Activated CD8-positive, alpha-beta memory T cell treated with anti-CD3 and anti-CD28 coated beads, Interleukin-2, amount 10 ng/mL, durations not matched to agents 7 days and 5 days (primary cell): ENCODE measurements at places on chromosomes 7 and 10. TPM values are rescaled to one million over a fixed set of nuclear protein-coding genes. Genes with fewer than 3 reads are reported as not detected.

- peak; percentile 52 for DNase-seq
- H3K36me3 ChIP-seq = peaks cover 4% of the 10 kb centered on the region
- H3K27ac ChIP-seq = no peak overlapping the region
- H3K4me3 ChIP-seq = no peak overlapping the region
- peaks cover 13% of the 10 kb centered on the region for H3K4me1 ChIP-seq
These were observed 133.5 kb downstream of the BUB3 start for GRCh38 chr10:123287594-123288247.

DNA sequence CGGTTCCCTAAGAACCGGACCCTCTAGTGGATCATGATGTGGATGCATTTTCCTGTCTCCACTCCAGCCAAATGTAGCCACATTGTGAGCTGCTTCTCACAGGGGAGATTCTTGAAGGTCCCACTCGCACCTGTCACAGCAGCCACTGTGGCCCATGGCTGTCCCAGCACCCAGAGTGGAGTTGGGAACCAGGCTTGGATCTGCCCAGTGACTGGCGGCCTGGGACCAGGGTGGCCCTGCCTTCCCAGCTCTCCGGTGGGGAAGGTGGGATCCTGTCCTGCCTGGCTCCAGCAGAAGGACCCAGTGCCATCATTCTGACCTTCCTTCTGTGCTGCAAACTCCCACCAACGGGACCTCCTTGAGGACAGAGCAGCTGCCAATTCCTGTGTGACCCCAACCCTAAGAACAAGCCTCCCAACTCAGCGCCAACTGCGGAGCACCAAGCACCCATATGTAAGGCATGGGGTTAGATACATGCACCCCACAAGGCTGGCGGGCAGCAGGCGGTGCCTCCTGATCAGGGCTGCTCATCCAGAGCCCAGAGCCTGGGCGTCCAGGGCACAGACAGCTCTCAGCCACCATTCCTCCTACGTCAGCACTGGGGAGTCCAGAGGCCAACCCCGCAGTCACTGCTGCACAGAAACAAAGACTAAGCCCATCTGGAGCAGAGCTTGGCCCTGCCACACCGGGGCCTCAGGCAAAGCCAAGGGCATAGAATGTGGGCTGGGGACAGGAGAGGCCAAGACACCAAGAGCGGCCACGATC lies 28.8 kb downstream of the EBF3 start:
- no peak overlapping the region for H3K27ac ChIP-seq
- no peaks in the 10 kb centered on the region for H3K4me1 ChIP-seq
- H3K4me3 ChIP-seq = no peak overlapping the region
- DNase-seq = no peak

- no peaks in the 10 kb centered on the region for H3K27me3 ChIP-seq
- H3K27ac ChIP-seq = peak within 1 kb of the TSS; percentile 94
- H3K4me3 ChIP-seq = peak within 1 kb of the TSS; percentile 92
- DNase-seq = peak; percentile 81
These were observed at the start of gene TSPAN14 for GRCh38 chr10:80453842-80454512. TSS of gene TSPAN14 (plus strand) at chr10:80454310. CDS start at chr10:80489234, 34,924 bp downstream.

IFRD1 gene
- total RNA-seq = 45.3 TPM

GRCh38 chr10:14723052-14723689 lies 51.5 kb downstream of the FAM107B start:
- no peaks in the 10 kb centered on the region for H3K27me3 ChIP-seq
- peaks cover 20% of the 10 kb centered on the region for H3K4me1 ChIP-seq
- no peak overlapping the region for H3K4me3 ChIP-seq
- no peak for DNase-seq

GRCh38 chr7:22574754-22575520 lies 74.9 kb upstream of the STEAP1B start:
- H3K27me3 ChIP-seq = peaks cover 76% of the 10 kb centered on the region
- H3K36me3 ChIP-seq = no peaks in the 10 kb centered on the region
- H3K27ac ChIP-seq = no peak overlapping the region
- H3K4me1 ChIP-seq = peaks cover 12% of the 10 kb centered on the region
- H3K4me3 ChIP-seq = no peak overlapping the region

- H3K36me3 ChIP-seq = peaks cover 11% of the 10 kb centered on the region
- peak; percentile 12 for DNase-seq
- H3K27ac ChIP-seq = no peak overlapping the region
- H3K27me3 ChIP-seq = no peaks in the 10 kb centered on the region
- no peak overlapping the region for H3K4me3 ChIP-seq
These were observed 64.2 kb downstream of the MINDY4 start for GRCh38 chr7:30835396-30835915.

TUBAL3 gene
- not detected for total RNA-seq

DNA sequence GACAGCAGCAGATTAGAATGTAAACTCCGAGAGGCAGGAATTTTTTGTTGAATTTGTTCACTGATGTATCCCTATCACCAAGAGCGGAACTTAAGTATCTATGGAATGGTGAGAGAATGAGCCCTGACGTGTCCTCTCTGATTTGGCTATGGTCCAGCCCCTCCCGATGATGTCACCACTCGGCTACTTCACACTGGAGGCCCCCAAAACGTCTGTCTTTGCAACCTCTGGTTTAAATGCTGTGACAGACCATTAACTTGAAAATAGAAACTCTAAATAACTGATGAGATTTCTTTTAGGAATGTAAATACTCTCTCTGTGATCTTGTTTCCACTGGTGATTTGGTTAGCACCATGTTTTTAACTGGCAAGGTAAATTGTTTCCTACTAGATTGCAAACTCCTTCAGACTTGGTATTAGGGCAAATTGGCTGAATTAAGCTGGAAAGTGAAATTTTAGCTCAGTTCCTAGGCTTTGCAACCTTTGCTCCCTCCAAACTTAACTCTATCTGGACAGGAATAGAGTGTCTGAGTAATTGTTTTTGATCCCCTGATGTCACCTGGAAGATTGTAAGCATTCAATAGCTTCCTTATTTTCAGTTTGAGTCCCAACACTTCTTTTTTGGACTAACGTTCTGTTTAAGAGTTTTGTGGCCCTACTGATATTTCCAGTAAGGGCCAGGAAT lies 19.1 kb downstream of the SLC16A12 start:
- DNase-seq = no peak
- peaks cover 10% of the 10 kb centered on the region for H3K27me3 ChIP-seq
- no peaks in the 10 kb centered on the region for H3K4me1 ChIP-seq
- no peak overlapping the region for H3K4me3 ChIP-seq

DNA sequence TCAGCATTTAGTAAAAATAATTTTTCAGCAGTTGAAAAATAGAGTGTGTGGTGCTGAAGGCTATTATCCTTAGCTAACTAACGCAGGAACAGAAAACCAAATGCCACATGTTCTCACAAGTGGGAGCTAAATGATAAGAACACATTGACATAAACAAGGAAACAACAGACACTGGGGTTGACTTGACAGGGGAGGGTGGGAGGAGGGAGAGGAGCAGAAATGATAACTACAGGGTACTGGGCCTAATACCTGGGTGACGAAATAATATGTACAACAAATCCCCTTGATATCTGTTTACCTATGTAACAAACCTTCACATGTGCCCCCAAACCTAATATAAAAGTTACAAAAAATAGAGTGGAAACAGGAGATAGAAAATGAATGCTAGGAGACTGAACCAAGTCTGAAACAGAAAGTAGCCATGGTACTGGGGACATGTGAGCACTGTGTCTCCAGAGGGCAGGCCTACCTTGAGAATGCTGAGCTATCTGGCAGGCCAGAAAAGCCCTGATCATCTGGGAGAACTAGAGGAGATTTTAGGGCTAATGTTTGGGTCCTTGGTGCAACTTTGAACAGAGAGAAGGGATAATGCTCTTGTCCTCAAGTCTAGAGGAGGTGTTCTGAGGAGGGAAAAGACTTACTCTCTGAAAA lies 4.7 kb upstream of the EFCAB10 start:
- H3K4me1 ChIP-seq = peaks cover 27% of the 10 kb centered on the region
- H3K4me3 ChIP-seq = no peak overlapping the region
- DNase-seq = peak; percentile 41
- no peaks in the 10 kb centered on the region for H3K27me3 ChIP-seq
- H3K36me3 ChIP-seq = no peaks in the 10 kb centered on the region

GRCh38 chr7:132687981-132688383 lies 111.7 kb upstream of the PLXNA4 start:
- no peaks in the 10 kb centered on the region for H3K4me1 ChIP-seq
- H3K4me3 ChIP-seq = no peak overlapping the region
- DNase-seq = no peak
- H3K27me3 ChIP-seq = peaks cover 3% of the 10 kb centered on the region
- no peak overlapping the region for H3K27ac ChIP-seq

CFAP46 gene
- not detected for total RNA-seq

DNA sequence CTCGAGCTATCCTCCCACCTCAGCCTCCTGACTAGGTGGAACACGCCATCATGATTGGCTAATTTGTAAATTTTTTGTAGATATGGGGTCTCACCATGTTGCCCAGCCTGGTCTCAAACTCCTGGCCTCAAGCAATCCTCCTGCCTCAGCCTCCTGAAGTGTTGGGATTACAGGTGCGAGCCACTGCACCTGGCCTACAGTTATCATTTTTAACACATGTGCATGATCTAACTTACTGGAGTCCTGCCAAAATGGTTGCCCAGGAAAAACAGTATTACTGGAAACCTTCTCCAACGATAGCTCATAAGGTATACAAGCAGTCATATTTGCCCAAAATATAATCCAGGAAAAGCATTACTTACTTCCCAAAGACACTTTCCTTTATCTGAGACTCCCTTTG lies 20.2 kb downstream of the MRPL32 start:
- H3K27me3 ChIP-seq = no peaks in the 10 kb centered on the region
- H3K27ac ChIP-seq = no peak overlapping the region
- H3K4me1 ChIP-seq = no peaks in the 10 kb centered on the region
- peaks cover 2% of the 10 kb centered on the region for H3K36me3 ChIP-seq
- no peak overlapping the region for H3K4me3 ChIP-seq
- no peak for DNase-seq

GIMAP6 gene
- 54.6 TPM for total RNA-seq

- H3K4me1 ChIP-seq = peaks cover 35% of the 10 kb centered on the region
- no peaks in the 10 kb centered on the region for H3K36me3 ChIP-seq
- peak overlapping the region; percentile 79 for H3K4me3 ChIP-seq
- H3K27ac ChIP-seq = no peak overlapping the region
These were observed 936 bp downstream of the IGF2BP3 start for GRCh38 chr7:23469150-23469960.

GRCh38 chr10:31897506-31897905 lies 31.1 kb downstream of the ARHGAP12 start:
- H3K27ac ChIP-seq = no peak overlapping the region
- H3K4me3 ChIP-seq = no peak overlapping the region
- peaks cover 20% of the 10 kb centered on the region for H3K36me3 ChIP-seq

- H3K27ac ChIP-seq = no peak overlapping the region
- H3K4me3 ChIP-seq = no peak overlapping the region
- no peaks in the 10 kb centered on the region for H3K4me1 ChIP-seq
- H3K27me3 ChIP-seq = no peaks in the 10 kb centered on the region
These were observed 141.8 kb downstream of the C7orf25 start for GRCh38 chr7:42770114-42770513.

RASSF4 gene
- total RNA-seq = 1.2 TPM
